Umbilical cord (tissue), 2 donors: ENCODE measurements at places on chromosomes 4 and X. TPM values are rescaled to one million over a fixed set of nuclear protein-coding genes. Genes with fewer than 3 reads are reported as not detected.

GRCh38 chrX:30893206-30893605, 4.2 kb upstream of the TAB3 start:
- no peak for DNase-seq

GRCh38 chr4:76622717-76623116, 187.7 kb downstream of the SHROOM3 start:
- no peak for DNase-seq

GRCh38 chr4:81003597-81004111, 26.9 kb upstream of the BMP3 start:
- DNase-seq = no peak

- DNase-seq = no peak
These were observed 14.9 kb upstream of the PIM2 start for GRCh38 chrX:48933757-48934156.

DNA sequence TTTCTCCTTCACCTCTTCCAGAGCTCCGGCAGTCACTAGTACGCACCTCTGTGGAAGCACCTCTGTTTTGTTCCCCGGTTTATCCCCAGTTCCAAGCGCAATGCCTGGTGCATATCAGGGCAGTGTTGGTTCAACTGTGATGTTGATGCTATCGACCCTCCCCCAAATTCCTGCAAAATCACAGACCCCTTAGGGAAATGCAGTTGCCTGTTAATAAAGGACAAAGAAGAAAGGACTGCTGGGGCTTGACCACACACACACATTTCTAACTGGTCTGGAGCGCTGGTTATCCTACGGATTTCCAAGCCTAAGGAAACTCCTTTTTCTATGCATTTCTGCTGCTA, 530 bp upstream of the NMU start:
- DNase-seq = peak; percentile 2

GRCh38 chr4:97531351-97531750, 611.9 kb downstream of the STPG2 start:
- DNase-seq = no peak

PCDH10 gene
- 30.6 TPM for total RNA-seq

GRCh38 chr4:71765350-71765749, 18.5 kb downstream of the GC start:
- no peak for DNase-seq

SPACA5 gene
- not detected for total RNA-seq

DNA sequence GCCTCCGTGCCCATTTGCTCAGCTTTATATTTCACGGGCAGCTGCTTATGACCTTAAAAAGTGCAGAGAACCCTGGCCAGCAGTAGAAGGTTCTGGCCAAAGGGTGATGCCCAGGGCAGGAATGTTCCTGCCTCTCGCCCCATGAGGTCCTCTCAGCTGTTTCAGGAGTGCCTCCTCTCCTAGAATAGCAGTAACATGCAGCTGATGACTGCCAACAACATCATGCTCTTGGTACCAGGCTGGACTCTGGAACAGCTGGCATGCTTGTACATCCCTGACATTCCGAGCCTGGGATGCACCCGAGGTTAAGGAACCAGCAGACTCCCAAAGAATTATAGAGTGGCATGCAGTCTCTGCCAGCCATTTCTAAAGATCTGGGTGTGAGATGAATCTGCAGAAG, 11.7 kb upstream of the TENM3 start:
- no peak for DNase-seq

DNA sequence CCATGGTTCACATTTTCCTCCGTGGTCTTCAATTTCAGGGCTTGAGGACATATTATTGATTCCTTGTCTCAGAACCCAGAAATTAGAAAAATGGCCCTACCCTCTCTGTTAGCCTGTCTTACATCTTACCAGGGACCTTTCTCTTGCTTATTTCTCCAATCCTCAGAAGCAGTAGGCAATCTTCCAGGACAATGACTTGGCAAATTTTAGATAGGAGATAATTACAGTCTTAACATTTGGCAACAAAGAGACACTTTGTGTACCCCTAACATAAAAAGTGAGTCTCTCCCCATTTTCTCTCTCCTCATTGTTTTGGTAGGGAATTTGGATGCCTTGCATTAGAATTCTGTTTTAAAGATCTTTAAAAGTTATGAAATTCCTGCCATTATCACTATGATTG, 778.1 kb upstream of the SLIT2 start:
- DNase-seq = no peak

DNA sequence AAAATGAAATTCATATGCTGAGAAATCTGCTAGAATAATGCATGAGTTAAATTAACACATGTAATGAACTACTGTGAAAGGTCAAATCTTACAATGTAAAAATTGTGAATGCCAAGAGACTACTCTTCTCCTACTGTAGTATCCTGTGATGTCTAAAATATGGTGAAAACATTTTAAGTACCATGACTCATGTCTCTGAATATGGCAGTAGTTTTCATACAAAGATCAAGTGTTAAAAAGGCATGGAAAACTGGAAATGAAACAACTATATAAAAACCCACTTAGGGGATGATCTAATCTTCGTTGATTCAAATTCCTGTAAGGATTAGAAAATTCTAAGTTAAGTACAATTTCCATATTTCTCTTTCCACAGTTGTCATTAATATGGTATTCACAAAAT, 221.3 kb downstream of the PPP3CA start:
- DNase-seq = no peak

DNA sequence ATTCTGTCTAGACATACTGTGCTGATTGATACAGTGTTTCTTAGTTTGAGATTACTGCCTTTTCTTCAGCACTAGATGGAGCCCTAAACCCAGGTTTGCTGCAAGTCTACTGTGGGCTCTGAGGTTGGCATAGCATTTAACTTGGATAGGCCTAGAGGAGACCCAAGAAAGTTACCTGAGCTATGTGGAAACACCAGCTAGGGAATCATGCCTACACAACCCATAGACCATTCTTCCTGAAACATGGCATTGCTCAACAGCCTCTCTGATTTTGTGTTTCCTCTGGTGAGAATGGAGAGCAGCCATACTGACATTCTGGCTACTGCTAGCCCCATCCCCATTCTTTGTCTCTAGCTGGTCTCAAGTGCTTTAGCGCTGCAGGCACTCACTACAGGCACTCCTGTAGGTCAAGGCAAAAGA, 287.7 kb upstream of the PCDH18 start:
- DNase-seq = no peak

TRPC5OS gene
- 4.8 TPM for total RNA-seq

NDNF gene
- total RNA-seq = 6.3 TPM

PFKFB1 gene
- total RNA-seq = not detected

- no peak for DNase-seq
These were observed 60.8 kb upstream of the TBC1D14 start for GRCh38 chr4:6848717-6849305.

- no peak for DNase-seq
These were observed 182.4 kb upstream of the LCORL start for GRCh38 chr4:18203966-18204365.

HSFX1 gene
- total RNA-seq = 3.9 TPM

TMPRSS11B gene
- 6.7 TPM for total RNA-seq

LANCL3 gene
- 0.48 TPM for total RNA-seq

GRCh38 chrX:46572340-46572936, 1.1 kb upstream of the CHST7 start:
- DNase-seq = no peak

MAGEB5 gene
- not detected for total RNA-seq

DNA sequence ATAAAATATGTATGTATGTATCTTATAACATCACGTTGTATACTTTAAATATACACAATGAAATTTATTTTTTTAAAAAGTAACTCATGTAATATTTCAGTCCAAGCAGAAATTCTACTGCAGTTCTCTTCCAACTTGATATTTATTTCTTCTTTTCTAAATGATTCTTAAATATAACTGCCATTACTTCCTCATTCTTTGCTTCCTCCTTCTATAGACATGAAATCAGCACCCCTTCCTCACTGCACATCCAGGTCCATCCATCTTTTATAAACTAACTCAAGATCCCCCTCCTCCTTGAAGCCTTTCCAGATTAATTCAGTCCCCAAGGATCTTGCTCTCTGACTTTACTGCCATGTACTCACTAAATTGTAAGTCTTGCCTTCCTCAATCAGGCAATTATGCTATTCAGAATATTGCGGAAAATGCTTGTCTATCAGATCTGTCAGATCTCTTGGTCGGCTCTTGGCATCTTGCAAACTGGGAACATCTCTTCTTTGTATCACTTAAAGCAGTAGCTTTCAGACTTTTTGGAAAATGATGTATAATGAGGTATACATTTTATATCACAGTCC, 3.7 kb downstream of the GPRIN3 start:
- no peak for DNase-seq

GRCh38 chrX:2220296-2220695, 280.5 kb downstream of the DHRSX start:
- no peak for DNase-seq

CLDN34 gene
- not detected for total RNA-seq

DNA sequence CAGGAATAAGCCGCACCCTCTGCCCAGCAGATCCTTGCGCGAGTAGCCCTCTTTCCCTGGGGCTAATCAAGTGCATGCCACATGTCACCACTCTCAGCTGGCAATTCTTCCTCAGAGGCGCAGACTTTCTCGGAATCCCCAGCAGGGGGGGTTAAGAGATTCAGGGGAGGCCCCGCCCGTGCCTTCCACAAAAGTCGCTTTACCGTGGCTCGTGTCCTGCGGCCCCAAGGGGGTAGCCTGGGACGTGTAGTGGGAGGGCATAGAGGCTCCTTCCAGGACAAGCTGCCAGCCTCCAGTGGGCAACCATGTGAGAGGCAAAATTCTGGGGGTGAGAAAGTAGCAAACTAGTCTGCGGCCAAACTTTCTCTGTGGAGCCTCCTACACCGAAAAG, 652 bp downstream of the SRPX start:
- peak; percentile 55 for DNase-seq

GRCh38 chr4:174263445-174263736, 20.1 kb downstream of the FBXO8 start:
- DNase-seq = peak; percentile 95

DNA sequence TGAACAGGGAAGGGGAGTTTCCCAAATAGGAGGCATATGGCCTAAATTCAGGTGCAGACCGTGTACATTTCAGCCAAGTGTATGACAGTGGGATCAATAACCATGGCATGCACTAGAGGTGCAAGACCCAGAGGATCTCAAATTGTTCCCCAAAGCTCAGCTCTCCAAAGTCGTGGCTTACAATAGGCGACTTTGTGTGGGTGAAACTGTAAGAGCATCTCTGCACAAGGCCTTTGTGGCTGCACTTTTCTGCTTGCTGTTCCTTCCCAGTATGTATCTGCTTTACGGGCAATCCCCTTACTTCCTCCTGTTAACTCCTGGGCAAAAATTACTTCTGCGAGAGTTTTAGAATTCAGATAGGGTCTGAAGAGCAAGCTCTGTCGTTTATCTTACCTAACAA, 518.3 kb upstream of the ZFP42 start:
- DNase-seq = no peak

PITX2 gene
- total RNA-seq = 182 TPM

- no peak for DNase-seq
These were observed 117.9 kb downstream of the TBC1D19 start for GRCh38 chr4:26701786-26702227.

GLRB gene
- 9.1 TPM for total RNA-seq

PCSK1N gene
- total RNA-seq = not detected

DNA sequence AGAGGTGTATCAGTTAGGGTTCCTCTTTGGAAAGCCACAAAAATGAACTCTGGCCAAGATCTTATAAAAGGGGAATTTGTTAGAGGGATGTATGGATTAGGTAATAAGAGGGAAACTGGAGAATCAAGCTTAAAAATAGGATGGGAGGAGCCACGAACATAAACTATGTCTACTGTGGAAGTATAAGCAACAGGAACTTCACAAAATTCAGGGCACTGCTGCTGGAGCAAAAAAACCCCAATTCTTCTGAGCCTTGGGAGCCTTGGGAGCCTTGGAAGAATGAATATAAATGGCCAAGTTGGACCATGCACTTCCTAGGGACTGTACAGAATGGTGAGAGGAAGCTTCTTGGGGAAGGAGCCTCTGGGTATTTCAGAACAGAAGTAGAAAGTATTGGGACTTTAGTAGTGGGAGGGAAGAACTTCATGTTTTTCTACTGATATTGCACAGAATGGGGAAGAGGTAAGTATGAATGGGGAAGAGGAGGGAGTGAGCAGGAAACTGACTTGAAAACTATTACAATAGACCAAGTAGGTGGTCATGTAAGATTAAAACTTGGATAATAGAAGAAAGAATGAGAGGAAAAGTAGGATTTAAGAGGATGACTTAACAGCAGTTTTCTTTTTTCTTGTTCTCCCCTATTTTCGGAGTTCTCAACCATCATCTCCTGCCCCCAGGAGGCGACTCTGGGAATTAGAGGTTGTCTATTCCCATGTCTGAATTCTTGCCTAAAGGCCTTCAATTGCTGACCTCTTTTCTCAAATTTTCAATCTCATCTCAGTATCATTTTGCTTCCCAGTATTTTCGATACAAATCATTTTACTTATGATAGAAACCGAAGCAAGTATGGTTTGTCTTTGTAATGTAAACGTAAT, 44.4 kb upstream of the TAPT1 start:
- DNase-seq = no peak

DNA sequence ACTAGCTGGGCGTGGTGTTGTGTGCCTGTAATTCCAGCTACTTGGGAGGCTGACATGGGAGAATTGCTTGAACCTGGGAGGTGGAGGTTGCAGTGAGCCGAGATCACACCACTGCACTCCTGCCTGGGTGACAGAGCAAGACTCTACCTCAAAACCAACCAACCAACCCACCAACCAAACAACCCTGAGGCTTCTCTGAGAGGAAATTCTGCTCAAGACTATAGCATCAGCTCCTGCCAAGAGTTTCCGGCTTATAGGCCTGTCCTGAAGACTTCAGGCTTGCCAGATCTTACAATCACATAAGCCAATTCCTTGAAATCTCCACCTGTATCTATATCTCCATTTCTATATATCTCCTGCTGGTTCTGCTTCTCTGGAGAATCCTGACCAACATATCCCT, 173.8 kb upstream of the TBC1D9 start:
- no peak for DNase-seq

GRCh38 chr4:184762100-184762499, 28.2 kb upstream of the CENPU start:
- DNase-seq = no peak

GRCh38 chr4:127145006-127145540, 487.7 kb upstream of the INTU start:
- DNase-seq = no peak

RAB41 gene
- total RNA-seq = not detected
